ENCODE measurements at places on chromosomes 1 and 21.

- no peak for DNase-seq
Measured at GRCh38 chr1:3468236-3469103, 14.0 kb downstream of the ARHGEF16 start.

DNA sequence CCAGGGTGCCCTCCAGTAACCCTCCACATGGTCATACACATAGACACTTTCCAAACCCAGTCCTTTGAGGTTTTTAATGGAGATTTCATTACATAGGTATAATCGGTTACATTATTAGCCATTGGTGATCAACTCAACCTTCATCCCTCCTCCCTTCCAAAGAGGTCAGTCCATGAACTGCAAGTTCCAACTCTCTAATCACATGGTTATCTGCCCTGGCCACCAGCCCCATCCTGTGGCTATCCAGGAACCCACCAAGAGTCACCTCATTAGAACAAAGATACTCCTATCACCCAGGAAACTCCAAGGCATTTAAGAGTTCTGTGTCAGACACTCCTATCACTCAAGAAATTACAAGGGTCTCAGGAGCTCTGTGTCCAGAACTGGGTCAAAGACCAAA, 12.2 kb downstream of the ATP1A4 start:
- DNase-seq, result no peak

DNA sequence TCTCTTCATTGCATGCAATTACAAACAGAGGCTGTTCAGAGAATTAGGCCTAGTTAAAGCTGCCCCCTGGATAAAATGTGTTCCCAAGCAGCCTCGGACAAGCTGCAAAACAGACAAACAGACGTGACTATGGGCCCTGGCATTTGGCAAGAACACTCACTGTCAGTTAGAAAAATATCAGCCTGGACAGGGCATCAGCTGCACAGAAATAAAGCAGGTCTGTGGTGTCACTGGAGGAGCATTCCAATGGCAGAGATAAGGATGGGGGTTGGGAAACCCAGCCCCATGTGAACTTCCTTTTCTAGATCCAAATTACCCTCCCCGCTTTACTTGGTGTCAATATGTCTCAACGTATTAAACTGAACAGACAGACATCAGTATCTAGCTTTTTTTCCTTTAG, 177.1 kb downstream of the GPATCH2 start:
- no peak for DNase-seq

GRCh38 chr1:51733793-51734522, 117.1 kb downstream of the OSBPL9 start:
- DNase-seq, result no peak

GRCh38 chr1:36571106-36571505, 88.4 kb upstream of the CSF3R start:
- no peak for DNase-seq

GRCh38 chr1:54002544-54003248, 15.3 kb downstream of the LDLRAD1 start:
- no peak for DNase-seq

- no peak for DNase-seq
Measured at GRCh38 chr1:93708734-93709481, 27.3 kb upstream of the BCAR3 start.

- no peak for DNase-seq
Measured at GRCh38 chr1:62318756-62319544, at the start of gene KANK4. Gene KANK4 (minus strand): TSS chr1:62319434. CDS start chr1:62281564, 37,870 bp downstream.

- DNase-seq, result no peak
Measured at GRCh38 chr1:29201595-29202051, 19.9 kb upstream of the SRSF4 start.

DNA sequence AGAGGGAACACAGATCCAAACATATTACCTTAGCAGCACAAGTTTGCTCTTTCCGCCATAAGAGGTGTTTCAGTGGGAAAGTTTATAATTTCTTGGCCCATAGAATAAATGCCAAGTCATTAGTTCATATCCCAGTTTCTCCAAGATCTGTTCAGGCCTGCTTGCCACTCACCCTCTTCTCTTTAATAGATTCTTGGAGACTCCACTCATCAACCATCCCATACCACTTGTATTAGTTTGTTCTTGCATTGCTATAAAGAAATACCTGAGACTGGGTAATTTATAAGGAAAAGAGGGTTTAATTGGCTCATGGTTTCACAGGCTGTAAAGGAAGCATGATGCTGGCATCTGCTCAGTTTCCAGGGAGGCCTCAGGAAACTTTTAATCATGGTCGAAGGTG, 34.8 kb upstream of the MYSM1 start:
- no peak for DNase-seq

DNA sequence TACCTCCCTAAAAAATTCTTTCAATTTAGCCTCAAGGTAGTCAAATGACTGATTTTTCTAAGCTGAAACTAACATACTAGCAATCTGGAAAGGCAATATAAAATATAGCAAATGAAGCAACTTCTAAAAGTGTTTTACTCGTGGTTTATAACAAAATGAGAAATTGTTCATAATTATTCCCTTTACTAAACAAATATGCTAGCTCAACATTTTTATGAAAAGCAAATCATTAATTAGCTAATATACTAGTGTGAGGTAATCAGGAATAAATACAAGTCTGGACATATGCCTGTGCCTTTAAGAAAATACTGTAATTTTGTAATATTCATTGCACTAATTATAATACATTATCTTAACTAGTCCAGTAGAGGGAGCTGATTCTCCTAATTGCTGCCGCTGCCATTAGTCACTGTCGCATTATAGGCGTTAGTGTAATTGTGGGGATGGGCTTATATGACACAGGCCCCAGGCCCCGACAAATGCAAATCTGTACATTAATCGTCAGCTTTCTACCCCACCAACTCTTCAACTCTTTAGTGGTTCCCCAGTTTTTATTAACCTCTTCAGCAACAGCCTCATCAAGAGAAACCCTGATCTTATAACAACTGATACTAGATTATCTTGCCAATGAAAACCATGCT, 160.9 kb downstream of the GABPA start:
- no peak for DNase-seq

DNA sequence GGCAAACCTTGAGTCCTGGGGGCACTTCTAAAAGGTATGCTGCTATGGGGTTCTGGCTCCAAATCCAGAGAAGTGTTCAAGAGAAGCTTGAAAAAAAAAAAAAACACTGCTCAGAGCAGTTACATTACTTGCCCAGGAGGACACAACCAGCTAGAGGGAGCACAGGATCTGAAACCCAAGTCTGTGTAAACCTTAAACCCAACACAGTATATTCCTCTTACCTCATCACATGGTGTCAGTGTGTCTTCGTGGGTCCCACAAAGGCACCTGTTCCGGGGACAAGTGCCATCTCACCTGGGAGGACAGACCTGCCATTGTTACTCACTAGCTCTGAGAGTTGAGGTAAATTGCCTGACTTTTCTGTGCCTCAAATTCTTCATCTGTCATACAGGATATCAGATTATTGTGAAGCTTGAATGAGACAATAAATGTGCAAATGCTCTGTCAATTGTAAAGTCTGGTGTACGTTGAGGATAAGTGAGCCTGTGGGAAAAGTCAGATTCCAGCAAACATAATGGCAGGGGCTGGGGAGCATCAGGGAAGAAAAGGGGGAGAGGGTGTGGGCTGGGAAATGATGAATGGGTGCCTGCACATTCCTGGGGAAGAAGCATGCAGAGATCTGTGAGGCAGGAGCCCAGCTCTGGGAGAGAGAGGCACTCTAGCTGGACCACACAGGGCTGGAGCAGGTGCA, 170.4 kb upstream of the ZC3H12A start:
- no peak for DNase-seq

GRCh38 chr1:204326771-204327300, 32.9 kb downstream of the PLEKHA6 start:
- no peak for DNase-seq

GRCh38 chr1:8941906-8942305, 3.8 kb upstream of the CA6 start:
- no peak for DNase-seq

DNA sequence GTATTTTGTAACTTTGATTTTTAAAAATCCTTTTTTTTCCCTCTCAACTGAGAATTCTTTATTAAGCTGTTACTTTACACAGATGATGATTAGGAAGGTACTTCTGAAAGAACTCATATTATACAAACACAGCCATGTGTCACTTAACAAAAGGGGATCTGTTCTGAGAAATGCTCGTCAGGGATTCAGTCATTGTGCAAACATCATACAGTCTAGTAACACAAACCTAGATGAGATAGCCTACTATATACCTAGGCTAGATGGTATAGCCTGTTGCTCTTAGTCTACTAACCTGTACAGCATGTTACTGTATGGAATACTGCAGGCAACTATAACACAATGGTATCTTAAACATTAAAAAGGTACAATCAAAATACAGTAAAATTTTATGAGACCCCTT, 24.9 kb downstream of the AHCTF1 start:
- DNase-seq, result no peak

DNA sequence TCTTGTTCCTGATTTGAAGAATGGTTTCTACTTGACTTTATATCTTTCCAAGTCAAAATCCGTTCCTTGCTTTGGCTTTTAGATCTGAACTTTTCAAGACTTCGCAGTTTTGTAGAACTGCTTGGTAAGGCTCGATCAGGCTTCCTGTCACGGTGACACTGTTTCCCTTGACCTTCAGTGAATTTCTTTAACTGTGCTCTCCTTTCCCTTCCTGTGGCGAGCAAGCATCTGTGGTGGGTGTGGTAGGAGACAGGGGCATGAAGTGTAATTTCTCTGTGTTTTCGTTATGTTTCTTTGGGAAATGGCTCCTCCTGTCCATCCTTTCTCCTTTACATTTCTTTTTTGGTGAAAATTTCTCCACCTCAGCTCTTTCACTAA, 10.4 kb downstream of the STYXL2 start:
- no peak for DNase-seq

GRCh38 chr1:56225964-56226815, 353.2 kb downstream of the PLPP3 start:
- DNase-seq, result no peak

- no peak for DNase-seq
Measured at GRCh38 chr21:45040739-45041138, 33.6 kb upstream of the ADARB1 start.

DNA sequence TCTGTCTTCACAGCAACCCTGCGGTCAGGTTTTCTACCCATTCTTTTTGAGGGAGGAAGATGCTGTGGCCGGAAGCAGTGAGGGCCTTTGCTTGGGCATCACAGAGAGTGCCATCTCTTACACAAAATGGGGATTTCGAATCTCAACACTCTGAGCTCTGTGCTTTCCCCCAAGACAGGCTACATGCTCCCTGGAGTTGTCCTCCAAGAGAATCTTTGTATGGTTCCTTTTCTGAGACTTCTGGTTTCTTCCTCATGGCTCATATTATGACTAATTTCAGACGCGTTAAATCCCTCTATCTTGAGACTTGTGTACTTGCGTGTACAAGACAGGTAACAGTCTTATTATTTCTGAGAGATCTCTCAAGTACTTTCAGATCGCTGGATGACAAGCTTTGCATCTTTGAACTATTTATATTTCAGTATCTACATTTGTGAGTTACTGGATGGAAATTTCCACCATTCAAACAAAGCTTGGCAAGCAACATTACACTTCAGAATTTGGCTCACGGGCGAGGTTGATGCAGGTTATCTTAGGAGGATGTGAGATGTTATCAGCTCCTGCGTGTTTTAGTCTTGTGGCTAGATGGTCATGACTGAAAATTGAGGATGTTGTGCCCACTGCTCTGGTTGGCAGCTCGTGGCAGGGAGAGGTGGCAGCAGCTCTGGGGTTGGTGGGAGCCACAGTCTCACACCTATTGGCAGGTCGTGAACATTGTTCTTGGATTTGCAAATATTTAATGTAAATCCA, 19.4 kb downstream of the ABCG1 start:
- peak; percentile 49 for DNase-seq

GRCh38 chr1:24261977-24262376, 57.2 kb upstream of the GRHL3 start:
- DNase-seq, result no peak

GRCh38 chr1:43951021-43951985, 4.6 kb downstream of the IPO13 start:
- DNase-seq, result no peak

DNA sequence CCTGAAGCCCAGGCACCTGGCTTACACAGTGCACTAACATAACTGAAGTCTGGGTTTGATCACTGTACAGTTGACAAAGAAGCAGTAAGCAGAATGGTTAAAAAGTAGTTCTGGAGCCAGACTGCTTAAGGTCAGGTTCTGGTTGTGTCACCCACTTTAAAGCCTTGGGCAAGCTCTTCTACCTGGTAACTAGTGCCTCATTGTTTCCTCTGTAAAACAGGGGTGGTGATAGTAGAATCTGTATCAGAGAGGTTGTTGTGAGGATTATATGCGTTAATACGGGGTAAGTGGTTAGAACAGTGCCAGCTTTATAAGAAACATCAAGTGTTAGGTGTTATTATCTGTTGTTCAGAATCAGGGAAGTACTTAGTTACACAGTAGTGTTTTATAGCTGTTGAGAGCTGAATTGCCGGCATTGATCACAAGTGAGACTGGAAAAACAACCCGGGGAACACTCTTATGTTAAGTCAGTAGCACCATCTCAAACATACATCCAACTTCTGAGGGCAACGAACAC, 3.7 kb downstream of the BACH1 start:
- no peak for DNase-seq

- no peak for DNase-seq
Measured at GRCh38 chr1:56516539-56517252, 62.7 kb downstream of the PLPP3 start.

DNA sequence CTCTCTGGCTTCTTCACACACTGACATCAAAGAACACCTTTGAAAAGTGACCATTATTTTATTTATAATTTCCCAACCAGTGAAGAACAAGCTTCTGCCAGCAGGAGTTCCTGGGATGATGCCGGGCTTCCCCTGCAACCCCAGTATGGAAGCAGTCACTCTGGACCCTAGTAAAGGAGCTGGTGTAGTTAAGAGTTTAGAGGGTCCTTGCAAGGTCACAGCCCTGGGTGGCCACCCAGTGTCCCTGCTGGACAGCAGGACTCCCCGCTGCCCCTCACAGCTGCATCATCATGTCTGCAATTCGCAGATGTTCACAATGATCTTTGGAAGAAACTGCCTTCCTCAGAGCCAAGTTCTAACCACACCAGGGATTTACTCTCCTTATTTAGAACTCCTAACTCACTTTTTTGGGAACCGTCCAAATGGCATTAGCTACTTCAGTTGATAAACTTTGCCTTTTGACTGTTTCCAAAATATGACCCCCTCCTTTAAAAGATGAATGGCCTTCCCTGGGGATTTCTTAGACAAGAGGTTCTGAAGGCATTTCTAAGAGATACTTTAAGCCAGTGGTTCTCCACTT, 90.6 kb downstream of the HIVEP3 start:
- DNase-seq, result no peak

- no peak for DNase-seq
Measured at GRCh38 chr1:55689800-55690199, 474.6 kb upstream of the USP24 start.

DNA sequence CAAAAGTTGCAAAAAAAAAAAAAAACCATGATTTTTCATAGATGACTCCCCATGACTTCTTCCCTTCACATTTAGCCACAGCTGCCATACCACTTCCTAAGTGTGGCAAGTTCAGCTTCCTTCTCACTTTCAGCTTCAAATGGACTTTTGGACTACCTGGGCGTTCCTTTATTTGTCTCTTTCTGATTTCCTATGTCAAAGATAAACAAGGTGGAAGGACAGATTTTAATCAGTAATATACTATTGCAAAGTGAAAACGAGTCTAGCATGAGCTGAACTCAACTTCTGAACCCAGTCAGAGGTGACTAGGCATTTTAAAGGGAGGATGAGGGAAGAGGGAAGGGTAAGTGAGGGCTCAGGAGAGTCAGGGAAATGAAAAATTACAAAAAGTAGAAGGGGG, 14.4 kb upstream of the SCCPDH start:
- DNase-seq, result no peak

- peak; percentile 97 for DNase-seq
Measured at GRCh38 chr1:235011599-235012435, 116.8 kb downstream of the TOMM20 start.

GRCh38 chr1:162088281-162088969, 18.9 kb downstream of the NOS1AP start:
- DNase-seq, result no peak

Data from NK-92 treated with Interleukin-12 subunit alpha and Interleukin-12 subunit beta, amount 100 ng/mL, for 24 hours (cell line).